ENCODE measurements at places on chromosomes 11 and 22. TPM values are rescaled to one million over a fixed set of nuclear protein-coding genes. Genes with fewer than 3 reads are reported as not detected.

Gene KCNE3
- 0.11 TPM for total RNA-seq

Gene NUDT8
- total RNA-seq, result 4.8 TPM

Gene BBOX1
- total RNA-seq, result not detected

DNA sequence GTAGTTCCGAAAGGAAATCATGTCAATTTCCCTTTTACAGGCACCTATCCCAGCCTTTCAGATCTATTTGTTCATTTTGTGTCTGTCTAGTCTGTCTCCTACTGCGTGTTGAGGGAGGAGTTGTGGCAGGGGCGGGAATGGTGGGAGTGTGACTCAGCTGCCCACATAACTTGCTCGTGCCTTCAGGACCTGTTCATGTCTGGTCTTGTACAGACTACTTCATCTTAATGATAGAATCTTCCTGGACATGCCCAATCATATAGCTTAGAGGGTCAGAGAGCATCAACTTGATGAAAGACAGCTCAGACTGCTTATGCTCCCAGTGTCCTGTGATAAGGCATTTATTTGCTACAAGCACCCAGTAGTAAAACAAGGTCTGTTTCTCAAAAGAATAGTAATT lies 61.0 kb upstream of the BIRC3 start:
- H3K4me1 ChIP-seq, result peaks cover 29% of the 10 kb centered on the region
- no peaks in the 10 kb centered on the region for H3K36me3 ChIP-seq
- peak; percentile 80 for DNase-seq
- peak overlapping the region; percentile 27 for H3K27ac ChIP-seq
- H3K4me3 ChIP-seq, result no peak overlapping the region

GRCh38 chr11:117888139-117888566 lies 11.7 kb upstream of the FXYD6 start:
- no peaks in the 10 kb centered on the region for H3K4me1 ChIP-seq
- H3K27me3 ChIP-seq, result peaks cover 7% of the 10 kb centered on the region
- no peak overlapping the region for H3K27ac ChIP-seq
- H3K36me3 ChIP-seq, result no peaks in the 10 kb centered on the region
- DNase-seq, result no peak
- H3K4me3 ChIP-seq, result no peak overlapping the region

- H3K4me1 ChIP-seq, result no peaks in the 10 kb centered on the region
- H3K27ac ChIP-seq, result no peak overlapping the region
- H3K27me3 ChIP-seq, result no peaks in the 10 kb centered on the region
- H3K36me3 ChIP-seq, result no peaks in the 10 kb centered on the region
These were observed 48.5 kb downstream of the MS4A13 start for GRCh38 chr11:60563553-60564235.

DNA sequence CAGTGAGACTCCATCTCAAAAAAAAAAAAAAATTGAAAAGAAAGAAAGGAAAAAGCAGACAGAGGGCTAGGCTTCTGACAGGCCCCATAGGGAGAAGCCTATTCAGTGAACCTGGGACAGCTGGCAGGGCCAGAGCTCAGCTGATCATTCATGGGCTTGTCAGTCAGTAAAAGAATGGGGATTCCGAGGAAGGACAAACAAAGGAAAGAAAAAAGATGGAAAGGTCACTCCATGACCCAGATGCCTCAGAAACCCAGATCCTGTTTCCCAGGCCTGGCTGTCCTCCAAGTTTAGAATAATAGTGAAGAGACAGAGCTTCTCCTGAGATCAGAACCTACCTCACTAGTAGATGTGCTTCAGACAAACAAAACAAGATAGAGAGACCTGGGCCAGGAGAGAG lies 34.3 kb upstream of the ASPHD2 start:
- H3K27ac ChIP-seq, result no peak overlapping the region
- no peak for DNase-seq
- H3K36me3 ChIP-seq, result no peaks in the 10 kb centered on the region
- peaks cover 9% of the 10 kb centered on the region for H3K27me3 ChIP-seq
- no peak overlapping the region for H3K4me3 ChIP-seq

DNA sequence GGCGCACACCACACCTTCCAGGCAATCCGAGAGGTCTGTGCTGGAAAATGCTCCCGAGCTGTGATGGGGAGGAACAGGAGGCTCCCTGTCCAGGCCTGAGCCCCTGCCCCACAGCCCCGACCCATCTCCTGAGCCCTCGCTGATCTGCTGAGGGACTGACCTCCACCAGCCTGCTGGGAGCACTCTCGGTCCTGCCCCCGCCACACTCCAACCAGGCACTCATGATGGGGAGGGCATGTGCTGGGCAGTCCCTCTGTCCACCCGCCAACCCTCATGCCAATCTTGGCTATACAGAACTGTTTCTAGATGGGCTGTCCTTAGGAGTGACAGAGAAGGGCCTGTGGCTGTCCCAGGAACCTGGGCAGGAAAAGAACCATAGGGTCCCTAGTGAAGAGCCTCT lies 70.8 kb downstream of the TRMU start:
- no peaks in the 10 kb centered on the region for H3K36me3 ChIP-seq
- no peak overlapping the region for H3K4me3 ChIP-seq
- H3K27ac ChIP-seq, result no peak overlapping the region
- no peak for DNase-seq
- H3K27me3 ChIP-seq, result no peaks in the 10 kb centered on the region
- no peaks in the 10 kb centered on the region for H3K4me1 ChIP-seq

All from GM23248 (cell line).